Stimulated activated CD8-positive, alpha-beta memory T cell treated with anti-CD3 and anti-CD28 coated beads, Interleukin-7, amount 100 ng/mL, for 24 hours (primary cell): ENCODE measurements at places on chromosomes 5 and 9.

- no peak for DNase-seq
Measured at GRCh38 chr5:169732841-169733240, 95.8 kb downstream of the DOCK2 start.

DNA sequence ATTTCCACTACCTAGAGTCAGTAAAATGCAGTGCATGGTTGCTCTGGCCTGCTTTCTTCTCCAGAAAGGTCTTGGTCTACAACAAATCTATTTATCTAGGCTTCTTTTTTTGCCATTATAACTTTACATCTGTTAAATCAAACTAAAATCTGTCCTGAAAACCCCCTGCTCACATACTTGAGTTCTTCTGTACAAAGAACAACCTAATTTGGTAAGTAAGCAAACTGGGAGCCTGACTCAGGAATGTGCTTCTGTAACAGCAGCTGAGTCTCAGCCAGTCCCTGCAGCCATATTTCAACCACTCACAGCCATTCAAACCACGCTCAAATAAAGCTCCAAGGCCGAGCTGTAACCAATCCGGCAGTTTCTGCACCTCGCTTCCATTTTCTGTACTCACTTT lies 95.8 kb downstream of the PLPP1 start:
- no peak for DNase-seq

- no peak for DNase-seq
Measured at GRCh38 chr5:168755548-168756093, 176.5 kb upstream of the PANK3 start.

DNA sequence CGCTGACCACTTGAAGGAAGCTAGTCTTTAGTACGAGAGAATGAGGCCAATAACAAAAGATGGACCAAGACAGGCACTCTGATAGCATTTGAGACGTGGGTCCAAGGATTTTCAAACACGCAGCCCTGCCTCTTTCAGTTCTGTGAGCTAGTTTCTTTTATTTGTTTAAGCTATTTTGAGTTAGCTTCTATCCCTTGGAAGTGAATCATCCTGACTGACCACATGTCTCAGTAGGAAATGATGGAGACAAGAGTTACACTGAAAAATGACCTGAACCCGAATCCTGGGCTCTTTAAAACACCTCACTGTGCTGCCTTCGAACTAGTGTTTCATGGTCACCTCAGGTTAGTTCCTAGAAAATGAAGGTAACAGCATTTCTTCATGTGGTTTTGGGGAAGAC lies 9.9 kb downstream of the TEK start:
- no peak for DNase-seq

GRCh38 chr9:91398926-91399325 lies 24.7 kb downstream of the NFIL3 start:
- DNase-seq, result no peak

DNA sequence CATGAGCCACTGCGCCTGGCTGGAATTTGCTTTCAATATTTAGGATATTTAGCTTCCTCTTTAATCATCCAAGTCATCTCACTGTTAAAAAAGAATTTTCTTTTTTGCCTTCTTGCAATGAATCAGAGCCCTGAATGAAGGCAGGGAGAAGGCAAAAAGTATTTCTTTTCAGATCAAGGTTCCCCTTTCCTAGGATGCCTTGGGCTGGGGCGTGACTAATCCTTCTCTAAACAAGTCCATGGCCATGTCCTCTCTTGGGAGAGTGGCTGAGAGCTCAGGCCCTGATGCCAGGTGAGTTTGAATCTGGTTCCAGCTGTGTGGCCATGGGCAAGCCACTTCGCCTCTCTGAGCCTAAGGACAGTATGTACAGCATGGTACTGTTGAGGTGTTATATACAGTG lies 84.8 kb upstream of the NEURL1B start:
- no peak for DNase-seq

- DNase-seq, result no peak
Measured at GRCh38 chr9:77725820-77726219, 77.7 kb upstream of the GNA14 start.

DNA sequence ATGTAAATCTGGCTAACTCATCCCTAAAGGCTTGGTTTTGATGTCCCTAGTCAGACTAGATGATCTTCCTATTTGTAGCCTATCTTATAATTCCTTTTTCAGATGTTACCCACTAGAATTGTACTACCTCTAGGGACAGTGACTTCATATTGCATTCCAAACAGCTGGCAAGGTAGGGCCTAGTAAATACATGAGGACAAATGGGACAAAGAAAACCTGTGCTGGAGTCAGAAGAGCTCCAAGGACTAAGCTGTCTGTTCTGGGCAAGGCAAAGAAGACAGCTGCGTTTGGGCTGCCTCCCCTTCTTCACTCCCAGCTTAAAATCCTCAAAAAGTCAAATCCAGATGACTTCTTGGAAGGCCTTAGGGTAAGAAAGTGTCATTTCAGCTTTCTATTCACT lies 10.0 kb downstream of the DMXL1 start:
- no peak for DNase-seq

DNA sequence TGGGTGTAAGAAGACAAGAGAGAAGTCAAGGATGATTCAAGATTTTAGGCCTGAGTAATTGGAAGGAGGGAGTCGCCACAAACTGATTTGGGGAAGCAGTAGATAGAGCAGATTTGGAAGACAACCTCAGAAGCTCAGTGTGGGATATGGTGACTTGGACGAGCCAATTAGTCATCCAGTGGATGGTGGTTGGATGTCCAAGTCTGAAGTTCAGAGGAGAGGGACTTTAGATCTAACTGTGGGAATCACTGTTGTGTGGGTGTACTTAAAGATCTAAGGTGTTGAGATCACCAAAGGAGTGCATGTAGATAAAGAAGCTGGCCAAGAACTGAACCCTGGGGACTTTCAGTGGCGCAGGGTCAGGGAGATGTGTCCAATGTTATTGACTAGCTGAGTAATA lies 2.2 kb downstream of the IDNK start:
- no peak for DNase-seq

GRCh38 chr5:172664681-172665541 lies 23.8 kb downstream of the NEURL1B start:
- no peak for DNase-seq

DNA sequence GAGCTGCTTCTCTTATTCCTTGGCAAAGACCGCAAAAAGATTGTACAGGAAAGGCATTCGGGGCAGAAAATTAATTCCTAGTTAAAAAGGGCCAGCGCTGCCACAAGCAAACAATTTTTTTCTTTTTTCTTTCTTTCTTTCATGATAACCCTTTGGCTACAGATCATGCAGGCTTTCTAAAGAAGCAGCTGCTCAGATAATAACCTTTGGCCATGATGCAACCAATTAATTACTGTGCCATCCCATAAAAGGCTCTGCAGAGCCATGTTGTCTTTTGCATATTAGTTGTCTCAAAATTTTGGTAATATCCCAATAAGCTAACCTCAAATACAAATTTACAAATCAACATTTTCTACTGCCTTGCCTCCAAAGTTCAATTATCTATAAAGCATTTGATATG lies 758.4 kb upstream of the SEMA6A start:
- DNase-seq, result no peak

DNA sequence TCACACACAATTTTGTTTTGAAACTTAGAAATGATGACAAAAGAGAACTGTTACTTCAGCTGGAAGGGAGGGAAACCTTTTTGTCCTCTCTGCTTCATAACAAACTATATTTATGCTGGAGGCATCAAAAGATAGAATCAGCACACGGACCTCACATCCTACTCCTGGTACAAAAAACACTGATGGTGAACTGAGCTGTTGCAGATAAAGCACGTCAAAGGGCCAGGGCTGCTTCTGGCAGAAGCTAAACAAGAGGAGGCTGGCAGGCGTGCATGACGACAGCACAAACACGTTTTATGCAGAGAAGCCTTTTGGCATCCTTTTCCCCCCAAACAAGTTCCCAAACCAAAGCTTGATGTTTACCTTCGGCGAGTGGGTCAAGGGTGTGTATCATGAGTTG lies 169.6 kb downstream of the SLC24A2 start:
- DNase-seq, result no peak

DNA sequence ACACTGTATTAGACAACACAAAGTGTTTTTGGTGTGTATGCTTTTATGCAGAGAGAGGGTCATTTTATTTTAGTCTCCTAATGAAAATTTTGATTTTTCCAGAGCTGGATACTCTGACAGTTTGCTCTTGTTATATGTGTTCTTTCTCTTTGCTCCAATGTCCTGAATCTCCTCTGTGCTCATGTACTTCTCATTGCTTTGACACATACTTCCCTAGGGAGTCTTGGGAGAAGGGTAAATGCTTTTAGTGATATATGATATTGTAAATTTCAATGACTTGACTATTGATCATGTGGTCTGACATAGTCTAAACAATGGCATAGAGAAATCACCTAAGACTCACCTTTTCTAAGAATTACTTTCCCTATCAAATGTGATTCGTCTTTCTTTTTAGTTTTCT lies 972.6 kb upstream of the EDIL3 start:
- DNase-seq, result no peak

- DNase-seq, result no peak
Measured at GRCh38 chr5:59764361-59764760, 129.2 kb downstream of the PDE4D start.

GRCh38 chr5:58185397-58185796 lies 274.5 kb downstream of the PLK2 start:
- DNase-seq, result no peak

GRCh38 chr5:55232985-55233928 lies at the start of gene CCNO:
CCNO (minus strand) TSS chr5:55233608; CDS start chr5:55233523, 85 bp downstream.
- DNase-seq, result no peak

DNA sequence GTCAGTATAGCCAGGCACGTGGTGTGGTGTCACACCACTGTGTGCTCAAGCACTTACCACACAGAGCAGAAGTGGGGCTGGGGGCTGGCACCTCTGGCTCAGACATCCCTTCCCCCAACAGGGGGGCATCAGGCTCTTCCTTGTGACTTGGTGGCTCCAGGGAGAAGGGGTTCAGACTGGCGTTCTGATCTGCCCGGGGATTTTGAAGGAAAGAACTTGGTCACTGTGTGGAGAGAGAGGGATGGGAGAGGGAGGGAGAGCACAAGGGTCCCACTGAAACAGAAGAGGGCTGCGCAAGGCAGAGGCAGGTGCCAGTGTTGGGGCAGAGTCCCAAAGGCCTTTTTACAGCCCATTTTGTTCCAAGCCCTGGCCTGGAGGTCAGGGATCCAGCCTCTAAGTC lies 109.7 kb upstream of the ALDH1B1 start:
- DNase-seq, result no peak

DNA sequence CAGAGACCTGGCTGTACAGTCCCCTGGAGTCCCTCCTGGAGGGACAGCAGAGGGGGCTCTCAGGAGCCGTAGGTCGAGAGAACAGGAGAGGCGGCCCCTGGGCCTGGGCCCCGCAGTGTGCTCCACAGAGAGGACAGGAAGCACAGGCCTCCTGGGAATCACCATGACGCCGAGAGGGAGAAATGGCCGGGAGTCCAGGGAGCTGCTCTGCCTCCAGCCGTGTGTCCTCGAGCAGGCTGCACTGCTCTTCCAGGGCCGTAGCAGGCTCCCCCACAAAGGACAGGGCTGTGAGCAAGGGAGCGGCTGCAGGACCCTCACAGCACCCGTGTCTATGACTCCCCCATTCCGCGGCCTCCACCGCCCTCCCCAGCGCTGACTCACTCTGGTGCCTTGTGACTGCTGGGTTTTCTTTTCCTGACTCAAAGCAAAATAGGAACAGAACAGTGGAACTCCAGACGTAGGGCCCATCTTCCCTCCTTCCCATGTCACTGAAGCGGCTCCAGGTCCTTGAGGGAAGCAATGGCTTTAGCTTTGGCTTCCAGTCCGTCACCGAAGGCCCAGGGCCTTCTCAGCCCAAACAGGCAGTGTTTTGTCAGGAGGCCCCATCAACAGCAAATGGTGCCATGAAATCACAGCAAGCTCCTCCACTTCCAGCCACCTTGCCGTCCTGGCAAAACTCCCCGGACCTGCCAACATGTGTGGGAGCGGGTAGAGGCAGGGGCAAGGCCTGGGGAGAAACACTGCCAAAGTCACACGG lies 114.2 kb downstream of the LHFPL2 start:
- no peak for DNase-seq

DNA sequence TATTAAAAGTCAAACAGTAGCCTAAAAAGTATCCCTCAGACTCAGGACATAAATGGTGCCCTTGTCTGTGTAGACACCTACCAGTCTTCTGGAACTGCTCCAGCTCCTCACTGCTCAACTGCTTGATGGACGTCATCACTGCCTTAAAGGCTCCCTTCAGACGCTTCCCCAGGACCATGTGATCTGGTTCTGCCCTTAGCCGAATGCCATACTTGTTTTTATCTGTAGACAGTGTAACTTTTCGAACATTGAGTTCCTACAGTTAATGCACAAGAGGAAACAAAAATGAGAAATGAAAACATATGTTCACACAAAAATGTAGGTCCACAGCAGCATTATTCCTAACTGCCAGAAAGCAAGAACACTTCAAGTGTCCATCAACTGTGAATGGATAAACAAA lies 46.2 kb downstream of the IARS1 start:
- DNase-seq, result no peak

DNA sequence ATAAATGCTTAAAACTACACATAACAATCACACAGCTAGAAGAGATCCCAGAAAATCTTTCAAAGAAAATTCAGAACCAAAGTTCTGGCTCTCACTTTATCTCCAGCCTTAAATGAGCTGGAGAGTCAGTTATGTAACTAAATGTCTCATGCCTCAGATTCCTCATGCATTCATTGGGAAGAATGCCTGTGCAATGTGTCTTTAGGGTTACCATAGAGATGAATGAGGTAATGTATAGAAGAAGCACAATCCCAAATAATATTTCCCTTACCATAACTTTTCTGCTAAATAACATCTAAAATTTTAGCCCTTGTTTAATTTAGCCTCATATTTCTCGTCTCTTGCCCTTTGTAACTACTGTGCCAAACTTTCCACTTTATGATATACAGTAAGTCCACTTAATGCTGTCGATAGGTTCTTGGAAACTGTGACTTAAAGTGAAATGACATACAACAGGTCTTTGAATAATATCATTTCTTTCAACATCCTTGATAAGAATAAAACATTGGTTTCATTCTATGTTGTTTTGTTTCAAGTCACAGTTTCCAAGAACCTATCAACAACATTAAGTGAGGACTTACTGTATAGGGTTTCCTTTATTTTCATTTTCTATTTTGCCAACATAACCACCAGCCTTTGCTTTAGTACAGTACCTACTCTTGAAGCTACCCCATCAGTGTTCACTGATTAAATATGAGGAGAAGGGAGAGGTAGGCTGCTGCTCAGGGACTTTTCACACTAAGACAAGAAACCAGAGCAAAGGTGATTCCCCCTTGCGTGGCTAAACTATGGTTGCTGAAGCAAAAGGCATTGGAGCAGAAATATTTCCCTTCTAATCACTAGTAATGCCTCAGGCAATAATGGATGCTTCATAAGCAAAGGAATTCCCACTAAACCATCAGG lies 295.7 kb upstream of the PTGER4 start:
- no peak for DNase-seq

DNA sequence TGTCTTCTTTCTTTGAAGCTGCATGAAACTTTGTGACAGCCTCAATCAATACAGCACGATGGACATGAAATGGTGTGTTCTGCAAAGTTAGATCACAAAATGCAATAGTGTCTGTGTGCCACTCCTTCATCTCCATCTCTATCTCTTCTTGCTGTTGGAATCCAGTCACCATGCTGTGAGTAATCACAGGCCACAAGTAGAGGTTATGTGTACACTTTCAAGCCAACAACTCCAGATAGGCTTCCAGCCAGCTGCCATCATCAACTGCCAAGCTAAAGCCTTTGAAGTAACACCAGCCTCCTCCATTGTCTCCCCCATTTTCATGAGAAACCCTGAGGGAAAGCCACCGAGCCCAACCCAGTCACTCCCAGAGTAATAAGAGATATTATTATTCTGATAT lies 360.6 kb downstream of the PTPRD start:
- no peak for DNase-seq

- DNase-seq, result no peak
Measured at GRCh38 chr9:36276781-36277181, 18.5 kb upstream of the GNE start.
